ENCODE measurements at places on chromosomes 6 and 20.

GRCh38 chr20:1883986-1884385, 11.2 kb upstream of the SIRPA start:
- DNase-seq = no peak

GRCh38 chr6:132512342-132512637, 626 bp downstream of the STX7 start:
- DNase-seq = no peak

DNA sequence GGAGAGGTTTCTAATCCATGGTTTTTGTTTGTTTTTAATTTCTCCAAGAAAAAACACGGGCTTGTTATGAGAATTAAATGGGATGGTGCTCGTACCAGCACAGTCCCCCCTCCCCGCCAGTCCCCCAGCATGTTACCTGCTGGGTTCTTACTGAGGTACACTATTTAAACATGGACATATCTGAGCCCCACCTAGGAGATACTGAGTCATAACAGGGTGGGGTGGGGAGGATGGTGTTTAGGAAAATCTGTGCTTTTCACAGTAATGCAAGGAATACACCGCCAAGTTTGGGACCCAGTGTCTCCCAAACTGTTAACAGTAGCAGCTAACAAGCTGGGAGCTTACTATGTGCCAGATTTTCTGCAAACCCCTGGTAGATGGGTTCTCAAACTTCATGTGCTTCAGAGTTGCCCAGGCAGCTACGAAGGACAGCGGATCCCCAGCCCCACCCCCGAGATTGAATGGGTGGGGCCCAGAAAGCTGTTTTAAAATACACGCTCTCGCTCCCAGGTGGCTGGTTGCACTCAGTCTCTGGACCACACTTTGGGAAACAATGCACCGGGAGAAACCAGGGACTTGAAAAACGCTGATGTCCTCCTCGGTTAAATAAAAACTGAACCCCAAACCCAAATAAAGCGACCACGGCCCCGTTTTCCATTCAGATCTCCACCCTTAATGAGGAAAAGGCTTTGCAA, 995 bp downstream of the ZFP64 start:
- DNase-seq = peak; percentile 26

GRCh38 chr6:150315626-150316025, 53.2 kb upstream of the IYD start:
- no peak for DNase-seq

GRCh38 chr20:25213566-25214425, 18.3 kb downstream of the ENTPD6 start:
- no peak for DNase-seq

- peak; percentile 70 for DNase-seq
These were observed 1.3 kb downstream of the HIVEP2 start for GRCh38 chr6:142943711-142944123.

DNA sequence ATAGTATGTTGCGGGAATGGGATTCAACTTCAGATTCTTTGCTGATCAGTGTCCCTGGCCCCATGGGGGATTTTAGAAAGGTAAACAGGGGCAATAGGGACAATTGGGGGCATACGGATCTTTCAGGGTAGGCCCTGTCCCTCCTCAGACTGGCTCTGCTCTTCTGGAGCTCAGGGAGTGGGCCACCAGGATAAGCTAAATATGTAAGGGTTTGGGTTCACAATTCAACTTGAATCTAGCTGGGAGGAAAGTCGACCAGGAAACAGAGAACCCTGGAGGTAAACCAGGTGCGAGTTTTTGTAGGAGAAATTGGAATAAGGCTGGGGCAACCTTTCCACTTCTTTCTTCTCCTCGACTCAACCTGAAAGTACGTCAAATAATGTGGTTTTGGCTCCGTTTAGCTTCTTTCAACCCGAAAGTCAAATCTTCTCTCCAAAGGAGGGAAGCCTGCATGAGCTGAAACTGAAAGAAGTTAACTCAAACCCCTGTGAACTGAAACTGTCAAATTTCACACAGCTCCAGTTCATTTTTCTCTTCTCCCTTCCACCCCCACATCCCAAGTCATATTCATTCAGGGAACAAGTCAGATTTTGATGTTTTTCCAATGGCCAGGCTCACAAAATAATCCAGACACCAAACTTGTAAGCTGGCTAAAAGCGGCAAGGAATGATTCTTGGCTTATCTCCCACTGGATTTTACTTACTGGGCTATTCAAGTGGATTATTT, 278.2 kb downstream of the CLIC5 start:
- no peak for DNase-seq

DNA sequence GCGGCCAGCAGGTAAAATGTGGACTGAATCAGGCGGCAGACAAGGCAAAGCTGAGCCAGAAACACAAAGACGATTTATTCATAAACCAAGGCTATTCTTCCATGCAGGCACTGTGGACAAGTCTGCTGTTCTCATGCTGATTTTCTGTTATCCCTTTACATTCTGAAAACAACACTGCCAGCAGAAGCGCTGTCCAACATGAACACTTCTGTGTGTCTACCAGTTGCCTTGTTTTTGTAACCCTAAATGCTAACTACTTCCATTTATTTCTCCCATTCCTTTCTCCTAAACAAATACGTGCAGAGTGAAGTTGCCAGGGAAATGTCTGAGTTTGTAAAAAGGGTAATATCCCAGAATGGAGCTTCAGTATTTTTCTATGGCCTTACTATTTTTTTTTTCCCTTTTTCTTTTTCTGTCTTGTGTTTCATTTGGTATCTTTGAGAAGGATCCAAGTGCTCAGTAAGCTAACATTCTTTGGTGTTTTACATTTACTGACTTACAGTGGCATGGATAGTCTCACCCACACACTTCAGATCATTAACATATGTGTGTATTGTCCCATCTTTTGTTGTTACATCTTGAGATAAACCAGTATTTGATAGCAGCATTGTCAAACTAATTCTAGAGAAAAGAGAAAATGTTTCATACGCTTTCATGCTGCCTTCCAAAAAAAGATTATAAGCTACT, 1308.9 kb upstream of the MAP3K7 start:
- no peak for DNase-seq

- no peak for DNase-seq
These were observed 39.6 kb downstream of the DUSP22 start for GRCh38 chr6:331622-332521.

- DNase-seq = no peak
These were observed 14.3 kb downstream of the RIMS1 start for GRCh38 chr6:71900642-71901041.

GRCh38 chr6:26553264-26553634, 15.1 kb downstream of the HMGN4 start:
- peak; percentile 81 for DNase-seq

DNA sequence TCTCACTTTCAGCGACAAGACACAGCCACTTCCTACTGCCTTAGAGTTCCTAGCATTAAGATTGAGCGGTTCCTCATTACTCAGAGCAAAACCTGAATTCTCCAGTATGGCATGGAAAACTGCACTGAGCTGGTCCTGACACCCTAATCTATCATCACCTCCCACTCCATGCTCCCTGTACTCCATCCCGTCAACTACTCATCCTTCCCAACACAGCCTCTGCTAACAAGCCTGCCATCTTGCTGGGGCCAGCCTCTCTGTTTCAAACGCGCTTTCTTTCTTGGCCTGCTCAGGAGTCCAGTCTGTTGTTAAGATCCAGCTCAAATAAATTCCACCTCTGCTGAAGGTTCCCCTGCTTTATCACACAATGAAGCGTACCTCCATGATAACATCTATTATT, 12.0 kb downstream of the PRKN start:
- DNase-seq = no peak

DNA sequence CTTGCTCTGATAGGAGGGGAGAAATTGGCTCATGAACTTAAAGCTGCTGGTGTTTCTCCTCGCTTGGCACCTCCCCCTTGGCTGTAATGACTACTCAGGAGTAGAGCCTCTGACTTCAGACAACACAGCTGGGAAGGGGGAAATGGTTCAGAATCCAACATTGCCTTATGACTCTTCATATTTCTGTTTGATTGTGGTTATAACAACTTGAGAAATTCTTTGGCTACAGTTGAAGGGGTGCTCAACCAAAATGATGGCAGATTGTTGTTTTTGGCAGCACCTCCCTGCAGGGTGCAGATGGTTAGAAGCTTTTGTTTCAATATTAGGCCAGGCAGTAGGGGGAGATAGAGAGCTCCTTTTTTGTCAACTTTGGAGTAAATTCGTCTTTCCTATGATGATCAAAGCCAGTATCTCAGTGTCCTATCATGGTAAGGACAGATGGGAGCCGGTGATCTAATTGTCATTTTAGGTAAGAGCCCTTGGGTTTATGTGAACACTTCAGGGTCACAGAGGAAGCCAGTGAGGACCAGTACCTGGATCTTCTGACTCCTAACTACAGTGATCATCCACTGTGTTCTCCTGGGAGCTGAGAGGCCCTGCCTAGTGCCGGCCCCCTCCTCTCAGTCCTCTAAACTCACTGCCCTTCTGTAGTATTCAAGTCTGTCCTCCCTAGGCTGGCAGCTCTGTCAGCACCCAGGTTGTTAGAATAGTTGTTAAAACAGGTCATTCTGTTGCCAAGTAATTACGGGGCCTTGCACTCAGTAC, 39.9 kb downstream of the RPRD1B start:
- DNase-seq = peak; percentile 97

All from fibroblast of pulmonary artery (primary cell).